ENCODE measurements at places on chromosomes 12 and 14.

DNA sequence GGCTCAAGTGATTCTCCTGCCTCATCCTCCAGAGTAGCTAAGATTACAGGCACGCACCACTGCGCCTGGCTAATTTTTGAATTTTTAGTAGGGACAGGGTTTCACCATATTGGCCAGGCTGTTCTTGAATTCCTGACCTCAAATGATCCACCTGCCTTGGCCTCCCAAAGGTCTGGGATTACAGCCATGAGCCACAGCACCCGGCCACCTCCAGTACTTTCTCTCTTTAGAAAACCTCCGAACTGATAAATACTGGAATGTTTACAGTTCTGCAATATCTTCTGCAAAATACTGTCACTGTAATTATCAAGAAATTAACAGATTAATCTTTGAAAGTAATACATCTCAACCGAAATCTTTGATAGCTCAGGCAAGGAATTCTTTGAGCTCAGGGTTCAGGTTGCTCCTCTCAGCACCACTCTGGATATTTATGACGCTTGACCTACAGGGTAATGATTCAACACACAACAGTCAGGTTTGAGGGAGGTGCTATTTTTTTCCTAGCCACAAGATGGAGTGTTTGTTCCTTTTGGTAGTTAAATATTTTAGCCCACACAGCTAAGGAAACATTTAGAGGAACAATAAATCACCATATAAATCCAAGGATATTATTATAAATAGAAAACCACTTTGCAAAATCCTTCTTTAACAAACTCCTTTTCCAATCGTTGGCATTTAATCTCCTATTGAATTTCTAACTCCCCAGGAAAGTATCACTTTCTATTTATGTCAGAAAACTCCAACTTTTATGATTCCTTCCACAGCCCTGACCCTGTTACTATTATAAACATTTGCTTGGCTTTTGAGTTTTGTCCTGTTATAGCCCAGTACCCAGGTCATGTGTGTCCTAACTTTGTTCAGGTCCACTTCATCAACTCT is 48.6 kb upstream of the GTF2A1 start:
- DNase-seq: no peak

DNA sequence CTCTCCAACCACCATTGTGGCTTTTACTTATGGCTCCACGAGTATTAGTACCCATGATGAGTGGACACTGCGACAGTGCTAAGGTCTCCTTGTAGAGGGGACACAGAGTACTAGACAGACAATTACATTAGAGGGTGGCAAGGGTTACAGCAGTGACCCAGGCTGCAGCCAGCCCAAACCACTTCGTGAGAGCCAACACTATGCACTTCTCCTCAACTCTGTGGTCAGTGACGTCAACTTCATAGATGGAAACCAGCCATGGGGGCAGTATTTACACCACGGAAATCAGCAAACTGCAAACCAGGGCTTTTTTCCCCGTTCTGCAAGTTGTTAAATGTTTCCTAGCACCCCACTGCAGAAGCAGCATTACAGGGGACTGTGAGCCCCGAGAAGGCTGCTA is 61.6 kb upstream of the ZFP36L1 start:
- peak; percentile 33 for DNase-seq

DNA sequence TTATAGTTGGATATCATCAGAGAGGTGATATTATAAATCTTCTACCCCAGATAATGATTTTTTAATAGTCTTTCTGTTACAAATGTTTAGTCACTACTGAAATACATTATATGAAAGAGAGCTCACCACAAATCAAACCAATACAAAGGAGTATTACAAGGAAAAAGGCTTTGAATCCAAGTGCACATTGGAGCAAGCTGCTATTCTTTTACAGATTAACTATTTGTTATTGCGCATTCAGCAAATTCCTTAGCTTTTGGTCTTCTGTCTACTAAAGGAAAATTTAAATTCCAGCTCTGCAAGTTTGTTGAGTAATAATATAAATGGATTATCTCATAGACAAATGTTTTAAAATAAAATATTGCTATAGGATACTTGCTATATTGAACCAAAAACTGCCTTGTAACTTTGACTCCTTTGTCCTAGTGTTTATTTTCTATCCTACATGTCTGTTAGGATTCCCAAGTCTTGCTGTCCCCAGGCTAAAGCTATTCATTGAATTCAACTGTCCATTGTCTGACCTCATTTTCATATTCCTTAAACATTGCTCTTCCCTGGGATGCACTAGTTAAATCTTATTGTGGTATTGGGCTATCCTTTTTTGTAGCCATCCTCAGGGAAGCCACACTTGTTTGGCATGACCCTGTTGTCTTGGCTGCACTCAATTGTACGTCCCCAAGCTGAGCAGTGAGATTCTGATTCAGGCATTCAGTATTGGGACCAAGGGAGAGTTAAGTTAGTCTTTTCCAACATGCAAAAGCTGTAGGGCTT is 41.5 kb downstream of the PDE3A start:
- no peak for DNase-seq

DNA sequence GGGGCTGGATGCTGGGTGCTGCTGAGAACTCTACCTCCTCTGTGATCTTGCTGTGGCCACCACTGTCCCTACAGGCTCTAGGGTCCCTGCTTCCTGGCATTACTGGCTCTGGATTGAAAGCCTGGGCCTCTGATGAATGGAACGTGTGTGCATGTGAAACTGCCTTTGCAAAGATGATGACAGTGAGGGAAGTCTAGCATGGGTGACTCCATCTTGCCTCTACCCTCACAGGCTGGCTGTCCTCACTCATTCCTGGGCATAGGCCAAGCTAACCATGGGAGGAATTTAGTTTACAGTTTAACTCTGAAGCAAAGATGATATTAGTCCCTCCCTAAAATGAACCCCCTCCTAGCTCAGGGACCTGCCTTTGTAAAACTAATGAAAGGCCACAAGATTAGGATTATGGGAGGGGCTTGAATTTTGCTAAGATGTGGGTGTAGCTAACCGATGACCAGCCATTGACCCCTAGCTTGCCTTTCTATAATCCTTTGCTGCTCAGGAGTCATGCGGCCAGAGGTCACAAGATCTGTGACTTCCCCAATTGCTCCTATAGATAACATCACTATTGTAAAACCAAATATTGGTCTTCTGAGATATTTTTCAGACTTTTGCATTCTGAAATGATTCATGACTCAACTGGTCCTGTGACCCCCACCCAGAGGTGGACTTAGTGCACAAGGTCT is 2.2 kb upstream of the C1S start:
- no peak for DNase-seq

DNA sequence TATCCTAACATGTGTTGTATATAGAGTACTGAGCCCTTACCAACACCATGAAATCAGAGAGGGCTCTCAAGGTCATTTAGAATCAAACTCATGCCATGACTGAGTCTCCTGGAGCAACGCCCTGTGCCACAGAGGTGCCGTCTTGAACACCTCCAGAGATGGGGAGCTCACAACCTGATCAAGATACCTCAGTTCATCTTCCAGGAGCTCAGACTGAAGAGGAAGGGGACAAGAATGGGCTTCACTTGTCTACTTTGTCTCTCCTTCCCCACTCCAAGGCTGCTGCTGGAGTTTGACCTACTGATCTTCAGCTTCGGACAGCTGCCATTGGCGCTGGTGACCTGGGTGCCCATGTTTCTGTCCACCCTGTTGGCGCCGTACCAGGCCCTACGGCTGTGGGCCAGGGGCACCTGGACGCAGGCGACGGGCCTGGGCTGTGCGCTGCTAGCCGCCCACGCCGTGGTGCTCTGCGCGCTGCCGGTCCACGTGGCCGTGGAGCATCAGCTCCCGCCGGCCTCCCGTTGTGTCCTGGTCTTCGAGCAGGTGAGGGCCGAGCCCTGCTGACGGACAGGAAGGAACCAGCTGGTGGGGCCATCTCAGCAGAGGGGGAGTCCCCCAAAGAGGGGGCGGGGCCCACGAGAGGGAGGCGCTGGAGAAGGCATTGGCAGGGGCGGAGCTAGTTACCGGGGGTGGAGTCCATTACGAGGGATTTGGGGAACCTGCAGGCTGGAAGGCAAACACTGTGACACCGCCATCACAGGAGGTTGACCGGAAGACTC is 12.0 kb downstream of the SOAT2 start:
- peak; percentile 38 for DNase-seq

DNA sequence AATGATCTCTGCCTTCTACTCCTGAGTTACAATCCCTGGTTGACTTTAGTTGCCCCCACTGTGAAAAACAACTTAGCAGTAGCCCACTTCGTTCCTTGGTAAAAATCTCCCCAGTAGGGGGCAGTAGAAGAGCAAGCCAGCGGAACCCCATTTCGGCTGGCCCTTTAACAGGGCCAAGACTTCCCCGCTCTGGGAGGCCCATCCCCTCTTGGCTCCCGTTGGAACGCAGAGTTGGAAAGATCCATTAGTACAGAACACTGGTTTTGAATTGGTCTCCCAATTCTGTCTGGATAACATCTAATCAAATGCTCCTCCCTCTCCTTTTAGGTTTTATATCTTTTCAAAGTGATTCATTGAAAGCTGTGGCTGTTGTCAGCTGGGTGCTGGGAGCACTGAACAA is 1133.3 kb downstream of the BCL11B start:
- peak; percentile 7 for DNase-seq

DNA sequence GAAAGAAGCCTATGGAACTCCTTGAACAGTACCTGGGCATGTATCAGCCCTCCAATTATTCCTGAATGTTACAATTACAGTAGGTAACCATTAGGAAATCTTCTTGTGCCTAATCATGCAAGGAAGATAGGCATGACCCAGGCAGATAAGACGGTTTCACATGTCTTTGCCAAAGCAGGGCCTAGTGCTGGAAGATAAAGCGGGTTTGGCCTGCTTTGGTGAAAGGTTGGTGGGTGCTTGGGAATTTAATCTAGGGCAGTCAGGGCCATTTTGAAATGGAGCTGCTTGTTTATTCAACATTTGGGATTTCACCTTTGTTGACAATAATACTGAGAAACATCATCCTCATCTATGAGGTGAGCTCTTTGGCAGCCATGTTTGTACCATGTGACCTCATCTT is 12.5 kb upstream of the SRSF5 start:
- no peak for DNase-seq

GRCh38 chr12:113796852-113797534 is 169.1 kb downstream of the RBM19 start:
- no peak for DNase-seq

GRCh38 chr12:31261744-31262143 is 64.2 kb downstream of the SINHCAF start:
- no peak for DNase-seq

GRCh38 chr12:110585231-110585799 is 2.2 kb upstream of the PPTC7 start:
- no peak for DNase-seq

- no peak for DNase-seq
These were observed 12.4 kb downstream of the ANKRD9 start for GRCh38 chr14:102496958-102497744.

DNA sequence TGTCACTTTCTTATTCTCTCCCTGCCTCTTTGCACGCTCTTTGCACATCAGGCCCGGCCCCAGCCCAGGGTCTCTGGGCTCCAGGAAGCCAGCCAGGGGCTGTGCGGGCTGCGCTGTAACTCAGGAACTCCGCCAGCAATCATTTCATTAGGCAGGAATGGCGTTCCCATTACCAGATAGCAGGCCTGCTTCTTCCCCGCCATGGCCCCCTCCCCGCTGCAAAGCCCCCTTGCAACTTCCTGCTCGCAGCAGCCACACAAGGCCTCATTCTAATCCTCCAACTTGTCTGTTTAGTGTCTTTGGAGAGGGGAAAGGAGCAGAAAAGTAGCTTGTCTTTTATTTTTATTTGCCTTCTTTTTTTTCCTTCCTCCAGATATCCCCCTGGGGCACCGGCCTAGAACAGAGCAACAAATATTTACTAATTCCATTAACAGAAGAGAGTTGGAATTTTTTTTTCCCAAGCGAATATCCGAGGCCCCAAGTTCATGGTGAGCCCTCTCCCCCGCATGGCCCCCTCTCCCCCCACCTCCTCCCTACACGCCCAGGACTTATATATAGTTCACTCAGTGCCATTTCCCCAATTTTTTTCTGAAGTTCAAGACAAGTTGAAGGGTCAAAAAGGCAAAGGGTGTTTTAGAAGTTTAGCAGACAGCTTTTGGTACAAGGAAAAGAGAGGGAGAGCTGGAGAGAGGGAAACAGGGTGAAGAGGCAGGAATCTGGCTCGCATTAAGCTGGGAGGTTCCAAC is 329.4 kb upstream of the TBX3 start:
- DNase-seq: no peak

DNA sequence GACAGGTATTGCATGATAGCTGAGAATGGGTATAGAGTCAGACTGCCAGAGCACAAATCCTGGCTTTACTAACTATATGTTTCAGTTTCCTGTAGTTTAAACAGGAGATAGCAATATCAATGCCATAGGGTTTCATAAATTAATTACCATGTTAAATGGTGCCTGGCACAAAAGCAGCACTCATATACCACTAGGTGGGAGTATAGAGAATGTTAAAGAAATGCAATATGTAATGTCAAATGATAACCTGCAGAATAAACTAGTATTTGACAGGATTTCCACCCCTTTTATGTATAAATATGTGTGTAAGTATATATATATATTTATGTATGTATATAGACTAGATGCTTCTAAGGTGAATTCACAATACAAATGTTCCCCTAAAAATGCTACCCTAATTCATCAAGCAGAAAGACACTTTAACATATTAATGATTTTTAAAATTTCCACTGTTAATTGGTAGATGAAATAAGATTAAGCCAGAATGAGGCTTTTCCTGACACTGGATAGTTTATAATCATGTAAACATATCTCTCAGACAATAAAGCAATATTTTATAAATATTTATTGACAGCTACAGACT is 8.6 kb downstream of the WDR89 start:
- no peak for DNase-seq

- no peak for DNase-seq
These were observed 88.9 kb upstream of the MED13L start for GRCh38 chr12:116366456-116366776.

GRCh38 chr12:38469715-38470114 is 153.1 kb downstream of the ALG10B start:
- no peak for DNase-seq

GRCh38 chr12:53750812-53751335 is 905 bp downstream of the CISTR start:
- DNase-seq: peak; percentile 67

DNA sequence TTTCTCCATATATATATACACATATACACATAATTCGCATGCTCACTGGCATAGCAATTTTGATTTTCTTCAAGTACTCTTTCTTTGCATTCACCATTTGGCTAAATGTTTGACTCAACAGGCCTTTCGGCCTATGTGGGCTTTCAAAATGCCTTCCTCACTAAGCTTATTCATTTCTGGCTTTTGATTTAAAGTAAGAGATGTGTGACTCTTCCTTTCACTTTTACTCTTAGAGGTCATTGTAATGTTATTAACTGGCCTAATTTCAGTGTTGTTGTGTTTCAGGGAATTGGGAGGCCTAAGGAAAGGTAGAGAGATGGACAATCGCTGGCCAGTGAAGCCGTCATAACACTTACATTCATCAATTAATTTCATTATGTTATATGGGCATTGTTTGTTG is 14.5 kb upstream of the KLRD1 start:
- DNase-seq: no peak

Data from H1 (cell line).